Stimulated activated CD8-positive, alpha-beta memory T cell treated with anti-CD3 and anti-CD28 coated beads, Interleukin-4, amount 100 ng/mL, for 1 hour (primary cell): ENCODE measurements at places on chromosomes 12 and 14.

DNA sequence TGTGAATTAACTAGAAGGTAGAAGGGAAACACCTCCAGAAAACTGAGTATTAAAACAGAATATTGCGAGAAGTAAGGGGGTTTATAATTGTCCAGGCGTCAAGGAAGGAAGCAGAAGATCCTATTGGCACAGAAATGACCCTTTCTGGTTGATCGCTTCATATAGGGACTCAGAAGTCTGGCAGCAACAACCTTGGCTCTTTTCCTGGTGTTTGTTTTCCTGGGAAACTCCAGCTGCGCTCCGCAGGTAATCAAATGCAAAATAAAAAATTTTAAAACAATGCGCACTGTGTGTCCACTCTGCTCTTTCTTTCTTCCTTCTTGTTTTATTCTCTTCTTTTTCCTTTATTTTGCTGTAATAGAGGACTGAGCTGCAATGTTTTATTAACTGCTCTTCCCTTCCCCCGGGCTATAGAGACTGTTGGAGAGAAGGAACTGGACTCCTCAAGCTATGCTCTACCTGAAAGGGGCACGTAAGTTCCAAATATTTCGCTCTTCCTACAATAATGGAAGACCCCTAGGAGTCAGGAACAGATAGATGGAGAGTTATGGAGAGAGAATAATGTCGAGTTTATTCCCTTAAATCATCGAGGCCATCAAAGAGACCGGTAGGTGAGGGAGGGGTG lies 737 bp downstream of the SPX start:
- DNase-seq: no peak

GRCh38 chr12:83763425-83763824 lies 1076.7 kb downstream of the TMTC2 start:
- no peak for DNase-seq

DNA sequence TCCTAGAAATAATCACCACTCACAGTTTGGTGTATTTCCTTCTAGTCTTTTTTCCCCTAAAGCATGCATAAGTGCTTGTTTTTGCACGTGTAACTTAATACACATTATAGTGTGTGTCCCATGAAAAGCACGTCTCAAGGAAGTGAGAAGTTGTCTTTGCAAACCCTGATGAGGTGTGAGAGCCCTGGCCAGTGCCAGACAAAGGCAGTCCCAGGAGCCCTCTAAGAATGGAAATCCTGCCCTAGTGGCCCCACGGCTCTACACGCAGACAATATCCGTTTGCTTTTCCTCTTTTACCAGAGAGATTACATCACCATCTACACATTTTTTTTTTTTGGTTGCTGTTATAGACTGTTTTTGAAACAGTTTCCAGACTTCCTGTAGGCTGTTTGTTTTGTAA lies 85.5 kb upstream of the FZD10 start:
- DNase-seq: no peak

GRCh38 chr14:99502989-99503421 lies 21.8 kb downstream of the CCNK start:
- no peak for DNase-seq

GRCh38 chr12:39966721-39967120 lies 139.2 kb downstream of the SLC2A13 start:
- no peak for DNase-seq

GRCh38 chr12:108378926-108379325 lies 39.8 kb upstream of the CMKLR1 start:
- DNase-seq: no peak

DNA sequence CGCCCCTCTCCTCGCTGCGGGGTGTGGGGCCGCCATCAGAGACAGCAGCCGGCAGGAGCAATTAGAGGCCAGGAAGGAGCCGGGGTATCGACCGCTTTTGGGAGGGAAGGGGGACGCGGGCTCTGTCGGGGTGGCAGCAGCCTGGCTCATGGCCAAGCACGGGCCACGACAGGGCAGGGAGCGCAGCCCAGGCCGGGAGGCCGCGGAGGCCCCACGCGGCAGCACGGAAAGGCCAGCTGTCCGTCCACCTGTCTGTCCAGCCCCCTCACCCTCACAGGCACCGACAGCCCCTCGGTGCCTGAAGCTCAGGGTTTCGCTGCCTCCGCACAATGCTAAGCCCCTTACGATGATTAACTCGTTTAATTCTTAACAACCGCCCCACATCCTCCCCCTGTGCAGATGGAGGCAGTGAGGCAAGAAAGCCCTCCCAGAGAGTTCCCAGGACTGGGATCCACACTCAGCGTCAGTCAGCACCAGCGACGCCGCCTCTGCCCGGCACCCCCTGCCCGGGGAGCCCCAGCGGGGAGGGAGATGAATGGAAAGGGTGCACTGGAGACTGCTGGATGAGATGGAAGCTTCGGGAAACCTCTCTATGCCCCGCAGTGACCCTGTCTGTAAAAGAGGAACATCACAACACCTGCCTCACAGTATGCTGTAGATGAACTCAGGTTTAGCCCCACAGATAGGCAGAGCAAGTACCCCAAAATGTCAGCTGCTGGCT lies 23.7 kb downstream of the NCOR2 start:
- no peak for DNase-seq

GRCh38 chr14:59407246-59408010 lies 57.8 kb downstream of the GPR135 start:
- no peak for DNase-seq

GRCh38 chr12:132315951-132316350 lies 13.4 kb downstream of the GALNT9 start:
- no peak for DNase-seq

- DNase-seq: no peak
Measured at GRCh38 chr12:30515351-30515750, 180.3 kb downstream of the IPO8 start.

- no peak for DNase-seq
Measured at GRCh38 chr12:67691220-67691619, 42.7 kb downstream of the DYRK2 start.

GRCh38 chr12:75447691-75448393 lies 32.7 kb upstream of the GLIPR1 start:
- DNase-seq: no peak
